ENCODE measurements at places on chromosomes 16 and 17. TPM values are rescaled to one million over a fixed set of nuclear protein-coding genes. Genes with fewer than 3 reads are reported as not detected.

GRCh38 chr17:68054296-68054900 lies 18.9 kb downstream of the KPNA2 start:
- DNase-seq: peak; percentile 66

DNA sequence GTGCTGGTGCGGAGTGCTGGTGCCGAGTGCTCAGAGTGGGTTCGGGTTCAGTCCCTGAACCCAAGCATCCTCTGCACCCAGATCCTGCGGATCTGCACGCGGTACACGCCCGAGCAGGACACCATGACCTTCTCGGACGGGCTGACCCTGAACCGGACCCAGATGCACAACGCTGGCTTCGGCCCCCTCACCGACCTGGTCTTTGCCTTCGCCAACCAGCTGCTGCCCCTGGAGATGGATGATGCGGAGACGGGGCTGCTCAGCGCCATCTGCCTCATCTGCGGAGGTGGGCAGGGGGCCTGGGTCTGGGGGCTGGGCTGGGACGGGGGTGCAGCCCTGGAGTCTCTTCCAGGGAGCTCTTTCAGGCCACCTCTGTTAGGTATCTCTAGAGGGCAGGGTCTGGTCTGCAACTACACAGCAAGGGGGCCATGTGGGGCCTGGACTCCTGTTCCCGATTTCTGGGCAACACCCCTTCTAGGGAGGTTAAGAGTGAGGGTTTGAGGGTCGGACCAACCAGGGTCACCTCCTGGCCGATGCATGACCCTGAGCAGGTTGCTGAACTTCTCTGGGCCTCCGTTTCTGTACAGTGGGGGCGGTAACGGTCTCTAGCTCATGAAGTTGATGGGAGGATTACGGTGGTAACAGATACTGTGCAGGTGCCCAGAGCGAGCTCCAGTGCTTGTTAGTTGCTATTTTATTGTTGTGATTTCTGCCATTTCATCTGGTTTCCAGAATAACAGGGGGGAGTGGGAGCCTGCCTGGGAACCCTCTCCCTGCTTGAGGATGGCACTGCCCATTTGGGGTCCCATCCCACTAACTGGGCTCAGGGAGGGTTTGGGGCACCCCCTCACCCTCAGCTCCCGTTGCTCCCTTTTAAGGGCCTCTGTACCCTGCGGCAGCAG lies 10.1 kb downstream of the GJD3 start:
- DNase-seq: no peak

KRT33B gene
- not detected for total RNA-seq

GRCh38 chr17:42247734-42248133 lies 28.5 kb downstream of the STAT5B start:
- DNase-seq: peak; percentile 46

- DNase-seq: no peak
Measured at GRCh38 chr16:12303653-12304052, 327.1 kb downstream of the SNX29 start.

THOC6 gene
- 38.6 TPM for total RNA-seq

GRCh38 chr16:5412731-5413130 lies 315.1 kb upstream of the EEF2KMT start:
- DNase-seq: no peak

GRCh38 chr17:80947200-80947940 lies 44.3 kb upstream of the CHMP6 start:
- DNase-seq: no peak

DNA sequence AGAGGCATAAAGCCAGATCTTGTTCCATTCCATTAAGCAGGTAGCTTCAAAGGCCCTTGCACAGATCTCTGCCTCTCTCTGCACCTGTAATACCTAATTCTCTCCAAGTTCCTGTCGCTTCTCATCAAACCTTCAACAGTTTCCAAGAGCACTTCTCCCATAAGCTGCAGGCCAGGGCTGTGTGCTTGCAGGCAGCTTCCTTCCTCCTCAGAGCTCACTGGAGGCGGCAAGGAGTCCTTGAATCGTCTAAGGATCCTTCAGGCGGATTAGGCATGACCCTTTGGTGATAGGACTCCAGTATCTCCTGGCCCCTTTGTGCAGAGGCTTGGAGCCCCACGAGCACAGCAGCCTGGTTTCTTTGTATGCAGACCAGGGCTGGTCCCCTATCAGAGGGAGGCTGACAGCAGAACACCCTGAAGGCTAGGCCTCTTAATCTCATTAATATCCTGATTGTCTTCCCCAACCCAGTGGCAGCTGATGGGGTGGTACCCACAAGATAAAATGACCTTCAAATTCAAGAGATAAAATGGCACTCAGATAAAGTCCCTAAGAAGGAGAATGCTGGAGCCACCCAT lies 19.8 kb downstream of the HNF1B start:
- DNase-seq: peak; percentile 69

TAC4 gene
- not detected for total RNA-seq

DNA sequence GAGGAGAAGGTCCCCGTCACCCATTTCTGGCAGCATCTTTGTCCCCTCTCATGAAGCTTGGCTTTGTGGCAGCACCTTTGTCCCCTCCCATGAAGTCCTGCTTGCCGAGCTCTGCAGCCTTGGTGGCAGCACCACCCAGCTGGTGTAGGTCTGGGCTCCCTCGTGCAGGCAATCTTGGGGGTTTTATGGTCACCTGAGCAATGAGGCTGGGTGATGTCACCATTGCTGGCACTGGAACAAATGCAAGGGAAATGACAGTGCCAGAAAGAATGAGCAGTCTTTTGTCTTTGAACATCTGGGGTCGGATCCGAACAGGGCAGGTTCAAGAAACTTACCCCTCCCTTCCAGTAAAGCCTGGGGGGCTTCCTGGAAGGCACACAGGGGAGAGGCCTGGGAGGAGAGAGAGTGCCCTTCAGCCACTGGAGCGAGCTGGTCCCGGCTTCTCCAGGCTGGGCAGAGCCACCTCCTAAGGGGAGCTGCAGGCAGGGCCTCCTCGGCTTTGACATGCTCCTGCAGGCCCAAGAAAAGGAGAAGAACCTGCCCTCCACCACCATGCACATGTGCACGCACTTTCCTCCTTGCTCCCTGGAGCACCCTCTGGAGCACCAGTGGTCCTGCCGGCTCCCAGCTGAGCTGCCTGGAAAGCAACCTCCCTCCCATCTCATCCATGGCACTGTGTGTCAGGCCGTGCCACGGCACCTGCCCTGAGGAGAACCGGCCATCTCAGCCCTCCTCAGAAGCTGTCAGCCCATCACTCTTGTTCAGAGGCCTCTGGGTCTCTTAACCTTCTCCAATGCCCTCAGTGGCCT lies 16.0 kb downstream of the BTBD17 start:
- DNase-seq: peak; percentile 44

- no peak for DNase-seq
Measured at GRCh38 chr17:80822700-80823410, 168.8 kb upstream of the CHMP6 start.

DNA sequence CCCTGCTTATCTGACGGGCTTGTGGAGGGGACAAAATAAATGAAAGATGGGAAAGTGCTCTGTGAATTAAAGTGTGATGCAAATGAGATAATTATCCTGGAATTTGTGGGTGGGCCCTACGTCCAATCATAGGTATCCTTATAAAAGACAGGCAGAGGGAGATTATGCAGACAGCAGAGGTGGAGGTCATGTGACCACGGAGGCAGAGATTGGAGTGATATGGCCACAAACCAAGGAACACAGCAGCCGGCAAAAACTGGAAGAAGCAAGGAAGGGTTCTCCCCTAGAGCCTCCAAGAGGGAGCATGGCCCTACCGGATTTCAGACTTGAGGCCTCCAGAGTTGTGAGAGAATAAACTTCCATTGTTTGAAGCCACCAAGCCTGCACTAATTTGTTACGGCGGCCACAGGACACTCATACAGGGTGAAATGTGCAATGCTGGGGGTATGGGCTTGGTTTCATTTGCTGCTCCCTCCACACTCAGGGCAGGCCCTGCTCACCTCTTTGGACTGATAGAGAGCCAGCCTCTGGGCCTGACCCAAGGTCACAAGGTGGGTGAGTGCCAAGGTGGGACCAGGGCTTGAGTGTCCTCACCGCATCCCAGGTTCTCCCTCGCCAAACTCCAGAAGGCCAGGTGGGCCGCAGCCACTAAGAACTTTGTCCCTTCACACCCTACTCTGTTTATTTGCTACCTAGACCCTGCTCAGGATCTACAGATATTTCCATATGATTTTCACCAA lies 149.6 kb upstream of the TNRC6C start:
- DNase-seq: no peak

DNA sequence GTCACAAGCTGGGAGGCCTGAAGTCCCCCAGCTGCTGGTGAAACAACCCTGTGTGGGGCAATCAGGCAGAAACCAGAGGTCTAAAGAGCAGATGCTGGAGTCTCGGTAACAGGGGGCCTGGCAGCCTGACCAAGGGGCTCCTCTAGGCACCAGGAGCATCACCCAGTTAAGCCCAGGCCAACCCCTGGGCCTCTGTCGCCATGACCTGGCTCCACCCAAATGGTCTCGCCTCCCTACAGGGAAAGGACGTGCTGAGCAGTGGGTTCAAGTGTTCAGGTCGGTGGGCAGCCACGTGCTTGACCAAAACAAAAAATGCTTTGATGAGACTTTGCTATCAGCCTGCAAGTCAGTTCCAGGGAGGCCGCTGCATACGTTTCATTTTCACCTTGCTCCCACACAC lies 240.3 kb downstream of the ZNF423 start:
- no peak for DNase-seq

GRCh38 chr17:1484060-1484535 lies 8.4 kb downstream of the MYO1C start:
- DNase-seq: peak; percentile 78

AXIN1 gene
- total RNA-seq: 33.4 TPM

HOXB4 gene
- 1.6 TPM for total RNA-seq

DNA sequence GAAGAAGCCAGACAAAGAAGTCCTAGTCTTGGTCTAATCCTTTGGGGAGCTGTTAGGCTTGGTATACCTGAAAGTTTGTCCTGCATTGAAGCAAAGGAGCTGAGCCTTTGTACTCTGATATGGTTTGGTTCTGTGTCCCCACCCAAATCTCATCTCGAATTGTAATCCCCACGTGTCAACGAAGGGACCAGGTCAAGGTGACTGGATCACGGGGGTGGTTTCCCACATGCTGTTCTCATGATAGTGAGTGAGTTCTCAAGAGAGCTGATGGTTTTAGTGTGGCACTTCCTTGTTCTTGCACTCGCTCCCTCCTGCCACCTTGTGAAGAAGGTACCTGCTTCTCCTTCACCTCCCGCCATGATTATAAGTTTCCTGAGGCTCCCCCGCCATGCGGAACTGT lies 33.6 kb downstream of the FAM20A start:
- no peak for DNase-seq

DNA sequence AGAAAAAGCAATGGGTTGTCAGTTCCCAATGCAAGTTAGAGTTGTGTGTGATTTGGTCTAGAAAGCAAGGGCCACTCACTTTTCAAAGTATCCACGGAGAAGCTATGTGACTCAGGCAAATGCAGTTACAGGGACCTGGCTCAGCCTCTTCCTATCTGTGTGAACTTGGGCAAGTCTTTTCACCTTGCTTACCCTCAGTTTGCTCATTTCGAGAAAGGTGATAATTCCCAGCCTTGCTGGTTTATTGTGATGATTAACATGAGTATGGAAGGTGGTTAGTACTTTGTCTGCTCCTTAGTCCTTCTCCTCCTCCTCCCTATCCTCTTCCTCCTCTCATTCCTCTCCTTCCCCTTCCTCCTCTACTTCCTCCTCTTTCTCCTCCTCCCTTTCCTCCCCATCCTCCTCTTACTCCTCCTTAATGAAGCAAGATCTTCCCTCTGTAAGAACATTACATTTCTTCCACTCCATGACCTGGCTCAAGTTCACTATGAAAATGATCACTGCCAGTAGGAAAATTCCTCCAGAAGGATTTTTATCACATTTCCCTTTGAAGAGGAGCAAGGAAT lies 204.0 kb downstream of the GRIN2A start:
- no peak for DNase-seq

DNA sequence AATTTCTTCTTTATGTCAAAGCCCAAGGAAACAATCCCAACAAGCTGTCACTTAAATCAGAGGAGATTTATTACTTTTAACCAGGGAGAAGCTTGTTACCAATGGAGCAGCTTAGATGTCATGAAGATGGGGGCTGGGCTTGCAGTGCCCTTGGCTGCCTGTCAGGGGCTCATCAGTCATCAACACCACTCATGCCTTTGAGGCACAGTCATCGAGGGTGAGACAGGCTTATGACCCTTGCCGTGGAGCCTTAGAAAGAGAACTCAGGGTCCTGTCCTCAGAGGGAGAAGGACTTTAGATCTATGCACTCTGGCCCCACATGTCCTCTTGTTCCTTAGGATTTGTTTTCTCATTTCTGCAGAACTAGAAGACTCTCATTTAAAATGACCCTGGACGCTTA lies 318.3 kb downstream of the CBLN1 start:
- no peak for DNase-seq

DNA sequence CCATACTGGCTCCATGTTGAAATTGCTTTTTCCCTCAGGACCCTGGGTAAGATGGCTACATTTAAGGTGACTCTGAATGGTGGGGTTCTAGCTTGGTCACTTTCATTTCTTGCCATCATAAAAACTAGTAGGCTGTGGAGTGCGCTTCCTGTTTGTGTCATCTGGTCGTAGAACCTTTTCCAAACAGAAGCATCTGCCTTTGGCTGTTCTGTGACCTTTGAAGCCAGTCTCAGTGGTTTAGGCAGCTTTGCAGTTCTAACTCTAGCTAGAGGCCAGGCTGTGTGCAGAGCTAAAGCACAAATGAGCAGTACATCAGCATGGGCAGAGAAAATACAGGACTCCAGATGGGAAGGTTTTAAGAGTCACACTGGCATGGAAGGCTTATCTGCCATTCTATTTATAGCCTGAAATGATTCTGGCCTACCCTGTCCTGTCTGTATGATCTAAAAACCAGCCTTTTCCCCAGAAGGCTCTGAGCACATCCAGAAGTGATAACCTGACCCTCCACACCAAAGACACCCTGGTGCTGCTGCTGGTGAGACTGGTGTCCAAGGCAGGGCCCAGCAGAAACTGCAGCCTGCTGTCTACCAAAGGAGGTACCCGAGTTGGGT lies 8.6 kb downstream of the ESRP2 start:
- no peak for DNase-seq

TBC1D3K gene
- total RNA-seq: 0.15 TPM

- DNase-seq: no peak
Measured at GRCh38 chr17:32903774-32904673, 23.9 kb upstream of the TMEM98 start.

DNA sequence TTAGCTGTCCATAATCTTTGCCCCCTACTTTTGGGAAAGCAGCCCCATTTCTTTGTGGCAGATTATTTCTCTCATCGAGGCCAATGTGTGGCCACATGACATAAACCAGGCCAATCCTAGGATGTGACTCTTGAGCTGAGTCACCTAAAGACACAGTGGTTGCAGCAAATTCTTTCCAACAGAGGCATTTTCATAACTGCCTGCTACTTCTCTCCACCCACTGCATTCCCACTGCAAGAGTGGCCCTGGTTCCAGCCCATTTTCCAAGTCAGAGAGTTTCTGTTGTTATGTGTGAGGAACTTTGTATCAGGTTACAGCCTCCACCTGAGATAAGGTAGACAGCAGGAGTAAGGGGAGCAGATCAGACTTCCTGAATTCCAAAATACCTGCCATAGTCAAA lies 195.2 kb downstream of the RGS9 start:
- no peak for DNase-seq

DNA sequence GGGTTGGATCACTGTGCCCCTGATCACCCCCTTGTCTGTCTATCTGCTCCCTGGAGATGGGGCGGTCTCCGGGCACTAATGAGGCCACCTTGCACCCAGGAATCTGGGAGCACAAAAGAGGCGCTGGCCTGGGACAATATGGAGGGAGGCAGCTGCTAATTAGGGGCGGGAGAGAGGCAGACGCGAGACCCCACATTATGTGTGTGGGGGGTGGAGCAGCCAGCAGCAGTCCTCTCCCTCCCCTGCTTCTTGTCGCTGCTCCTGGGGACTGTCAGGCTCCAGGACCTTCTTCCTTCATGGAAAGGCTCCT lies 324 bp upstream of the HCRT start:
- DNase-seq: no peak

GRCh38 chr16:80899809-80900592 lies 95.6 kb upstream of the CDYL2 start:
- DNase-seq: peak; percentile 57
